NCI-H510A (cell line): ENCODE measurements at places on chromosomes 5 and 9.

DNA sequence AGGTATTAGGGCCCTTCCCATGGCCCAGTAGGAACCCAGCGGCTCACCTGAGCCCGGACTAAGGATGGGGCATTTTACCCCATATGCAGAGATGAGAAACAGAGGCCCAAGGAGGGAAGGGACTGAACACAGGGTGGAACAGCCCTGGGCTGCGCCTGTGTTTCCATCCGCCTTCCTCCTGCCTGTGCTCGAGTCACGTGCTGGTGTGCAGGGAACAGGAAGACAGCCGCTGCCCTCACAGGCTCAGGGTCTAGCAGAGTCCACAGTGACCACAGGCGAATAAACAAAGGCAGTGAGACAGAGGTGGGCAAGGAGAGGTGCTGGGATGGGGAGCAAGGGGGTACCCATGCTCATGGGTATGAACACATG, 129.4 kb downstream of the C9orf50 start:
- DNase-seq, result no peak

GRCh38 chr9:134896834-134897583, 16.4 kb downstream of the FCN2 start:
- no peak for DNase-seq

DNA sequence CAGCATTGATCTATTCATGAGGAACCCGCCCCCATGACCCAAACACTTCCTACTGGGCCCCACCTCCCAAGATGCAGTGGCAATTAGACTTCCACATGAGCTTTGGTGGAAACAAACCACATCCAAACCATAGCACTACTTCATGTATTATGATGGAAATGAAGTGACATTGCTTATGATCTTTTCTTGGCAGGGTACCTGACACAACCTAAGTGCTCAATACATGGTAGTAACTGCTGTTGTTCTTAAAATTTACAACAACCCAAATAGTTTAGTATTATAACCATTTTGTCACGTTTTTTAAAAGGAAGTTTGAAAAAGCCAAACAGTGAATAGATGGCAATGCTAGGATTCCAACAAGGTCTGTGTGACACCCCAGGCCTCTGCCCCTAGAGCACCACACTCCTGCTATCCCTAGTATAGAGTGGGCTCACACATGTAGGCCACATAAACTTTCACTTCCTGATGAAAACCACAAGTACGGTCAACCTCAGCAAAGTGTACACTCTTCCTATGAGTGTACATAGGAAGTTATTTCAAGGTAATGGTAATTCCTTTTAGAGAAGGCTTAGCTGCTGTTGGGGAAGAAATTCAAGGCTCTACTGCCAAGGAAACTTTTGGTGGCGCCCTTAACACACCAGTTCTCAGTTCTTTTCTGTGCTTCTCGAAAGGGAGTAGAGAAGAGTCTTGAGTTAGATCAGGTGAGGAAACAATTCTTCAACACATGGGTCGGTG, 97.6 kb downstream of the ARSB start:
- no peak for DNase-seq

DNA sequence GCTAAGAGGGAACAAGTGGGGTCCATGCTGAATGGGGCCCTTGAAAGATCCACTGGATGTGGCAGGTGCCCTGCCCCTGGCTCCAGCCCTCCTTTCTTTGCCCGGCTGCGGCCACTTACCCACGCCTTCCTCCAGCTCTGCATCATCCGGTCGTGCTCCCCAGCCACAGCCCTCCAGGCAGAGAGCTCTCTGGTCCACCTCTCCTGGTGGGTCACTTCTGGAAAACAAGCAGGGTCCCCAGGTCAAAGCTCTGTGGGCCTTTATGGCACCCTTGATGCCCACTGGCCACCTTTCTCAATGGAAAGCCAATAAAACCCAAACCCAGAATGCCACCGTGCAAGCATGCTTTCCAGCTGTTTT, 45.0 kb downstream of the SECISBP2 start:
- no peak for DNase-seq

DNA sequence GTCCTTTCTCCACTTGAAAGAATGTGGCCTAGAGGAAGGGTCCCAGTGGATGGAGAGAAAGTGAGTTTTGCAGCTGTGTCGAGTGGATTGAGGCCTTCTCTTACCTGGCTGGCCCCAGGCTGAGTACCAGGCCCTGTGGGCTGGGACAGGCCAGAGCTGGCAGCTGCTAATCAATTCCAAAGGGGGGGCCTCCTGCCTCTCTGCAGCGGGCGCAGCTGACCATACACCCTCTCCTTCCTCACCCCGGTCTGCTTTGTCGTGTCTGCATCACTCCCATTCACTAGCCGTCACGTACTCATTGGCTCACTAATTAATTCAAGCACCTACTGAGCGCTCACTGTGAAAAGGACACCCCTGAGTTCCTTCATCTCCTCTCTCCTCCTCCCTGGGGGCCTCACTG, 58.4 kb upstream of the PITX1 start:
- DNase-seq, result no peak

GRCh38 chr9:79925326-79925725, 353.6 kb downstream of the TLE4 start:
- no peak for DNase-seq

DNA sequence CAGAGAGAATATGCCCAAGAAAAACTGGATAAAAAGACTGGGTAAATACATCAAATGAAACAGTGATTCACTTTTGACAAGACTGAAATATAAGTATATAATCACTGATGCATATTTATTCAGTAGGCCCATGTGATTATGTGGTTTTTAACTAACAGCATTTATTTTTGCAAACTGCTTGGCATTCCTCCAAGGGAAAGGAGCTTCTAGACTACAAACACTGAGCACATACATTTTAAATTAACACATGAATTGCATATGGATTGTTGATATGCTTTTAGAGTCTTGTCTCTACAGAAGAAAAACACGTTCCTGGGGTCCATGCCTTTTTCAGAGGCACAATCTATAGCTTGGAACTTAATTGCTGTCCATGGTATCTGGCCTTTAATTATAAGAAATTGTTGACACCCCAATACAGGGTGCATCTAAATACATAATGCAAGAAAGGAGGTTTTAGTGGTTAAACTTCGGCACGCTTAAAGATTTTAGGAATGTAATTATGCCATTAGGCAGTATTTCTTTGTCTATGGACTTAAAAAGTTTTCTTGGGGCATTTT, 6.9 kb upstream of the MEIKIN start:
- no peak for DNase-seq
